ENCODE measurements at places on chromosomes 7 and 10.

DNA sequence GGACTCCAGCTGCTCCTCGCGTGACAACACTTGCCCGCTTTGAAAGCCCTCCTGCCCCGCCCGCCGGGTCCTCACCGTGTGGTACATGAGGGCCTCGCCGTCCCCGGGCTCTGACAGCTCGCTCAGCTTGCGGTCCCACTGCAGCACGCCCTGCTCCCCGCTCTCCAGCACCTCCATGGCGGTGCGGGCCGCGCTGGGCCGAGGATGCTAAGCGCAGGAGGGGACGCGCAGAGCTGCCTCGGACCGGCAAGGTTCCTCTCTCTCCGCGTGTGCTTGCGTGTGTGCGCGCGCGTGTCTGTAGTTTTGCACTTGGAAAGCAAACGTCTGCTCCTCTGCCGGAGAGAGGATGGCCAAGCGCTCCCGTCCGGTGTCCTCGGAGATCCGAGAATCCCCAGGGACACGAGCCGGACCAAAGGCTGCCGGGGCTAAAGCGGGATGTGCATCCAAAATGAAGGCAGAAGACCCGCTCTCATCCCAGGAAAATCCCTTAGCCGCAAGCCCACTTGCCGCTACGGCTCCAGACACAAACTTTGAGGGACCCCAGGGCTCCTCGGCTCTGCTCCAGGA is at the start of gene CREB3L2:
Gene CREB3L2, minus strand, starts transcription at position 558 of the 567 bp plus-strand sequence. Its CDS starts 381 bp downstream, at position 177.
- DNase-seq: peak; percentile 65

GRCh38 chr7:131786204-131786603 is 229.8 kb upstream of the PODXL start:
- DNase-seq: no peak

DNA sequence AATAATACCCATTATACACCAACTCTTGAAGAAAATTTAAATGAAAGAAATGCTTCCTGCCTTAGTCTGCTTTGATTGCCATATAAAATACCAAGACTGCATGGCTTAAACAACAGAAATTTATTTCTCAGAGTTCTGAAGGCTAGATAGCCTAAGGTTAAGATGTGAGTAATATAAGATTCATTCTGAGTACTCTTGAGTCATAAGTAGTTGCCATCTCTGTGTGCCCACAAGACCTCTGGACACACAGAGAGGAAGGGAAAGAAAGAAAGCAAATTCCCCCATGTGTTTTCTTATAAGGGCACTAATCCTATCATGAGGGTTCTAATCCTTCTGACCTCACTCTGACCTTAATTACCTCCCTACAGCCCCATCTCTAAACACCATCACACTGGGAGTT is 201.2 kb downstream of the PTN start:
- no peak for DNase-seq

GRCh38 chr10:79438699-79439085 is 6.7 kb downstream of the ZCCHC24 start:
- no peak for DNase-seq

- no peak for DNase-seq
Observed at GRCh38 chr7:31692451-31692850, 5.4 kb downstream of the PPP1R17 start.

GRCh38 chr10:121753726-121754476 is 155.7 kb upstream of the FGFR2 start:
- no peak for DNase-seq

DNA sequence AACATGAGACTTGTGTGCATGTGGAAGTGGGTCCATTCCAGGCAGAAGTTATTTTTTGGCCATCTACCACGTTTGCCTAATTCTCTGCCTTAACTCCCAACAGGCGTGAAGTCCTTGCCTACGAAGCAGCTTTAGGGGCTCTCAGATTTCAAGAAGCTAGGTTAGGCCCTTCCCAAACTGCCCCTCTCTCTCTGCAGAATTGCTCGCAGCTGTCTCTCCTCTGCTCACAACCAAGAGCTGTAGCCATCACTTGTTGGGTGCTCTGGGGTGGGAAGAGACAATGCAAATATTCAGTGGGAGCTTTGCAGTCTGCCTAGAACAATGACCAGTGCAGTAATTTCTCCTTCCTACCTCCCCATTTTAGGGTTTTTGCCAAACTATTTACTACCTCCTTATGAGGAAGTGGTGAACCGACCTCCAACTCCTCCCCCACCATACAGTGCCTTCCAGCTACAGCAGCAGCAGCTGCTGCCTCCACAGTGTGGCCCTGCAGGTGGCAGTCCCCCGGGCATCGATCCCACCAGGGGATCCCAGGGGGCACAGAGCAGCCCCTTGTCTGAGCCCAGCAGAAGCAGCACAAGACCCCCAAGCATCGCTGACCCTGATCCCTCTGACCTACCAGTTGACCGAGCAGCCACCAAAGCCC is 24.9 kb downstream of the CYP17A1 start:
- no peak for DNase-seq
